ENCODE measurements at places on chromosomes 5 and 9. TPM values are rescaled to one million over a fixed set of nuclear protein-coding genes. Genes with fewer than 3 reads are reported as not detected.

Gene NR2F1
- 8.0 TPM for total RNA-seq

Gene TYRP1
- not detected for total RNA-seq

Gene AJM1
- total RNA-seq: 5.9 TPM

Gene FBP1
- 4.8 TPM for total RNA-seq

Gene LCN15
- total RNA-seq: not detected

Gene TXNDC8
- not detected for total RNA-seq

Gene COL27A1
- 9.3 TPM for total RNA-seq

Gene GAPVD1
- 18.9 TPM for total RNA-seq

Gene DBH
- total RNA-seq: not detected

Gene PCDHGB5
- total RNA-seq: 19.6 TPM

Gene NR5A1
- 0.96 TPM for total RNA-seq

Gene COL5A1
- total RNA-seq: 99.6 TPM

Gene SPARC
- total RNA-seq: 935 TPM

Gene SHOC1
- total RNA-seq: not detected

Gene PDE6A
- total RNA-seq: not detected

Gene GPRIN1
- not detected for total RNA-seq

Gene TAF11L10
- not detected for total RNA-seq

Gene LCN1
- total RNA-seq: not detected

Gene TAS2R1
- total RNA-seq: not detected

Gene HRH2
- total RNA-seq: 7.5 TPM

Gene TPPP
- total RNA-seq: 13.8 TPM

Gene MUSK
- total RNA-seq: not detected

Gene CDH9
- not detected for total RNA-seq

Gene BTNL8
- not detected for total RNA-seq

Gene ANKRD31
- not detected for total RNA-seq

Gene HMHB1
- total RNA-seq: not detected

Gene DND1
- total RNA-seq: 3.5 TPM

Gene LRRC19
- not detected for total RNA-seq

Gene PCA3
- not detected for total RNA-seq

Measured in ascending aorta (tissue), 2 donors.